ENCODE measurements at places on chromosomes 1 and 21. TPM values are rescaled to one million over a fixed set of nuclear protein-coding genes. Genes with fewer than 3 reads are reported as not detected.

DNA sequence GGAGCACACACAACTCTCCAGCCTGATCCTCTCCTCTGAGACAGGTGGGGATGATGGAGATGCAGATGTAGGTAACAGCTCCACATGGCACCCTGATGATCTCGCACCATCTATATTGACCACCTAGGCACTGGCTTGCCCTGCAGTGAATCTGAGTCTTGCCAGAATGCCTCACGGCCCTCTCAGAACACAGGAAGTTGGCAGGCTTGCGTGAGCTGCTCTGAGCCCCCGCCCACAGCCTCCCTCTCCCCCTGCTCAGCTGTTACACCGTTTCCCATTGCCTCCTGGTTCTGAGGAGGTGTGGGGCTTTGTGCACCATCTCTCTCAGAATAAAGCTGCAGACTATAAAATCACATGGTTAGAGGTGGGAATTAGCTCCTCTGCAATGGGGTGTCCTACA lies 48.0 kb downstream of the URB2 start:
- DNase-seq: no peak

GRCh38 chr1:110774398-110774797 lies 98.5 kb upstream of the CD53 start:
- DNase-seq: no peak

DNA sequence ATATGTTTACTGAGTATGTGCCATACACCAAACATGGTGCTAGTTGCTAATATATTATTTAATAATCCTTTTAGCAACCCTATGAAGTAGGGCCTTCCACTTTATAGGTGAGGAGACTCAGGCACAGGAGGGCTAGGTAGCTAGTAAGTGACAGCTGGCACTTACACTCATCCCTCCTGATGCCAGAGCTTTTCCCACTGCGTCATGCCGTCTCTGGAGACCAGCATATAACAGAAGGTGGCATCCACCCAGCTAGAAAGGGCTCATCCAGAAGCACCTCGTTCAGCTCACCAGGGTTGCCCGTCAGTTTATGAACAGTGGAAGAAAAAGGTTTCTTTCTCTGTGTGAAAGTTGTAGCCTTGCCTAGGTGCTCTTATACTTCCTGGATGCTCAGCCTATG lies 108.9 kb downstream of the NOS1AP start:
- DNase-seq: no peak

CASZ1 gene
- 13.0 TPM for total RNA-seq

GRCh38 chr1:7831458-7831857 lies 21.4 kb downstream of the UTS2 start:
- DNase-seq: no peak

- DNase-seq: no peak
These were observed 180.0 kb downstream of the PLPP3 start for GRCh38 chr1:56399326-56399725.

DNA sequence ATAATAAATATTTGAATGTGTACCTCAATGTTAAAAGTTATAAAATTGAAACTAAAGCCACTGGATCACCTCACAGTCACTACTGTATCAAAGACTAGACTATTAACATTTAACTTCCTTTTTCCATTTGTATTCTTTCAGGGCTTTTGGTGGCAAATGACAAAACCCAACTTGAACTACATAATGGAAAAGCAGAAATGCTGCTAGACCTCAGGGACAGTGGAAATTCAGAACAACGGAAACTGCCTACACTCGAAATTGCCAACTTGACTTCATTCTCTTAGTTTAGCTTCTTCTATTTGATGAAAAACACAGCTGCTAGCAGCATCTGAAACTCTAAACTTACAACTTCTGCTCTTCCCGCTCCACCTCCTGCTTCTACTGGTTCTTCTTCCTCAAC lies 34.9 kb upstream of the NTNG1 start:
- no peak for DNase-seq

ILDR2 gene
- total RNA-seq: not detected

CADM3 gene
- not detected for total RNA-seq

WLS gene
- total RNA-seq: 93.9 TPM

FAM177B gene
- not detected for total RNA-seq

CLDN14 gene
- total RNA-seq: not detected

NHLH1 gene
- total RNA-seq: not detected

LCE2B gene
- total RNA-seq: not detected

KCNT2 gene
- total RNA-seq: not detected

ARHGEF11 gene
- 26.5 TPM for total RNA-seq

GRCh38 chr1:10816743-10817369 lies 20.4 kb upstream of the CASZ1 start:
- no peak for DNase-seq

- DNase-seq: no peak
These were observed 72.7 kb downstream of the DIRAS3 start for GRCh38 chr1:67977756-67978155.

DNA sequence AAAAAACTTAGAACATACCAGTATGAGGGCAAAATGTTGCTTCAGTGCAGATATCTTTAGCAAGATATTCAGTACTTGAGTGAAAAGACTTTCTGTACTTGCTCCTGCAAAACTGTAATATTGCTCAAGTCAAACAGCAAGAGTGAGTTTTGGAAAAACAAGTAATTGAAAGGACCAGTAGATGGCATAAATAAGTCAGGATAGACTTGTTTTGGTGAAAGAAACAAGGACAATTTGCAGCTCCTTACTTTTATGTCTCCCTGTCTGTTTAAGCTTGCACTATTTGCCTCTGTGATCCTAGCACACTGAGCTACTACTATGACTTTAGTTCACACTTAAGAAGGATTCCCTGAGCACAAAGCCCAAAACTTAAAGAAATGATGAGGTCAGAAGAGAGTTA lies 39.1 kb downstream of the IFI44 start:
- peak; percentile 29 for DNase-seq

PLA2G2C gene
- total RNA-seq: not detected

DNA sequence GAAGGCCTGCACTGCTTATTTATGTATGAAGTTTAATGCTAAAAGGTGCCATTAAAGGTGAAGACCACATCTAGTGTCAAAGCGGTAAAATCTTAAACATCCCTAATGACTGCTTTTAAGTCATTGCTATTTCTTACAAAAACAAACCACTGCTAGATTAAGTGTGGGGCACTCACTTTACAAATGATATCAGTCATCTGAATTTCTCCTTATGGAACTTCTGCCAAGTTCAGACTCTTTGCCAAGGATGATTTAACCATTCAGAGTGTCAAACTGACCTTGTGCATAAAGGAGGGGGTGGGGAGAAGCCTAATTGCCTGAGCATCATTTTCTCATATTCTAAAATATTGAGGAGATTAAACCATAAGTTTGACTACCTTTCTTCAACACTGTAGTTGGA lies 271.5 kb downstream of the TGFB2 start:
- no peak for DNase-seq

DNA sequence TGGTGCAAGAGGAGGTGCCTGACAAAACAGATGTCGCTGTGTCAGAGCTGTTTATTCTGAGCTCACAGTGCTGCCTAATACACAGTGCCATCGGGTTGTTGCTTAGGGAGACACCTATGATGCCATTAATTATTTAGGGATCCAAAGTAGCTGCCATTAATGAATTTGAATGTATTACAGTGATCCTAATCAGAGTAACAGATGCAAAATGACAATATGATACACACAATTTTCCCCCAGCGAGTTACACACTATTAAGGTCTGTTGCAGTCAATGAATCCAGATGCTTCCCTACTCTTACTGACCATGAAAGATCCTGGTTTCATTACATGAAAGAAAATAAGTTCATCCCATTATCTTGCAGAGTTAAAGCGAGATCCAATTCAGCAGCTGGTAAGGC lies 91.3 kb downstream of the RWDD3 start:
- DNase-seq: no peak

DNA sequence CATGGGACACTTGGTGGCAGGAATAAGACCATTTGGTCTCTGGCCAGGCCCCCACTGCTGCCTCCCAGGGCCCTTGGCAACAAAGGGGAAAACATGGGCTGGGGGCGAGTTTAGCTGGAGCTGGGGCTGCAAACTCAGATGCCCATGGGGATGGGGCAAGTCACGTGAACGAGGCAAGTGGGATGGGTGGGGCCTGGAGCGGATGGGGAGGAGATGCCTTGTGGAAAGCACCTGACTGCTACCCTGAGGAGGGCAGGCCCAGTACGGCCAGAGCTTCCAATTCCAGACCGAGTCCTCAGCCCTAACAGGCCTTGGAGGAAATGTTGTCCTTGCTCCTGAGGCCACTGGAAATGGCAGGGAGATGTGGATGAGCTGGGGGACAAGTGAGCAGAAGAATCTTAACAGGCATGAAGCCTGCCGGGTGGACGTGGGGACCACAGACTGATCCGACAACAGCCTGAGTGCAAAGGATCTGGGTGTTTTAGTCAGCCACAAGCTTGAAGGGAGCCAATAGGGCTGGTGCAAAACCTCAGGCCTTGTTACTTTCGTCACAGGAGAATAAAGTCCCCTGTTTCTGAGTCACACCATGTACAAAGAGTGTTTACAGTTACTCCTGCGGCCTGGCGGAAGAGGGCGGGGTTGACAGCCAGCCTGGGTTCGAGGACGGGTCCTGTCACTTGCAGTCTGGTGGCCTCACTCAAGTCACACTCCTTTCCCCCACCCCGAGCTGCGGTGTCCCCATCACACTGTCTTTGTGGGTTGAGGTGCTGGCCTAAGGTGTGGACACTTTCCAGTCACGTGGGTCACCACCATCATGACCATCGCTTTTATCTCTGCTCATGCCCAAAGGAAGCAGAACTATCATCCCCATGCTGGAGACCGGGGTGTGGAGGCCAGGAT lies 19.1 kb downstream of the RUNX3 start:
- no peak for DNase-seq

B3GALT5 gene
- not detected for total RNA-seq

DNA sequence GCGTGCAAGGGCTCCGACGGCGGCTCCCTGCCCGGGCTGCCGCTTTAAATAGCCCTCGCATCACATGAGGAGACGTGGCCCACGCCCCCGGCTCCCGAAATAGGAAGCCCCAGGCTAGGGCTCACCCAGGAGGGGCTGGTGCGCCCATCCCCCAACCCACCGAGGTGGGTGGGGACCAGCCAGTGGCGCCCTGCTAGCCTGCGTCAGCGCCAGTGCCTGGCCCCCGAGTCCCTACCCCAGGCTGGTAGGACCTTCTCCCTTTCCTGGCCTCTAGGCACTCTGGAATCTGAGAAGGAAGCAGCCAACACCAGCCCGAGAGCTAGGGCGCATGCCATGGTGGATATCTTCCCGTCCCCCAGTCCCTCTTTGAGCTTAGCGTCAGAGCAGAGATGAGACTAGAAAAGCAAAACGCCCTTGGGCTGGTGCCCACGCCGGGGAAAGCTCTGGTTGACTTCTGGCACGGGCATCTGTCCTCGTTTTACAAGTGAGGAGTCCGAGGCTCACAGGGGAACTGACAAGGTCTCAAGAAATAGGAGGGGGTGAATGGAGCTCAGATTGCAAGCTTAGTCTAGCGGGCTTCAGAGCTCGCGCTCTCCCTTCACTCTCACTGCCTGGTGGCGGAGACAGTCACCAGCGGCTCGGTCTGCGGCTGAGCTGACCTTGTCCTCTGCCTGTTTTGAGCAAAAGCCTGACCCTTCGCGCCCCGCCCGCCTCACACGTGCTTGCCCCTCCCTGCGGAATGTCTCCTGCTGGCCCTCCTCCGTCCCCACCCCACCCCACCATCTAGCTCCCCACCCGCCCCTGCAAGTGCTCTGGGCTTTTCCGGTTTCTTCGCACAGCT lies at the start of gene FABP3:
Gene FABP3, minus strand, starts transcription at position 21 of the 841 bp plus-strand sequence. CDS start 62 bp downstream, outside the sequence.
- DNase-seq: no peak

DNA sequence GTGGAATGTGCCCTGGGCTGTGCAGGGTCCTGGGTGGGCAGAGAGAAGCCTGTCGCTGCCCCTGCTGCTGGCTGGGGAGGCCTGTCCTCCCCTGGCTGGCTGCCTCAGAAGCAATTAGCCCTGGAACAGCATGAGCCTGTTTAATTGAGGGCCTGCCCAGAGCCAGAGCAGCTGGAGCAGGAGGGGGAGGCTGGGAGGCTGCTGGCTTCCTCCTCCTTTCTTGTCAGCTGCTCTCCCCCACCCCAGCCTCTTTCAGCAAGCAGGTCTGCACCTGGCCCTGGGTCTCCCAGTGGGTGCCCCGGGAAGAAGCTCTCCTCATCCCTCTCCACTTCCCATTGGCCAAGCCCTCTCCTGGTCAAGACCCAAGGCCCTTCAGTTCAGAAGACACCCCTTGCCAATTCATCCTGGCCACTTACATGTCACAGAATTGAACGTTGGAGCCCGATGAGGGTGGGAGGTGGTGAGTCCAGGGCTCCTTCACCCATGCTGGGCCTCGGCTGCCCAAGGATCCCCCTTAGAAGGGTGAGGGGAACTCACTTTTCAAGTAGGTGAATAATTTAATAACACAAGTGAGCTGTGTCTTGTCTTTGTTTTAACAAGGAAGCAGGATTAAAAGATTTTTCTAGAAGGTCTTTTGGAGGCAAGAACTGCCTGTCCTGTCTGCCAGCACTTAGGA lies 13.2 kb downstream of the AMPD2 start:
- DNase-seq: no peak

DNA sequence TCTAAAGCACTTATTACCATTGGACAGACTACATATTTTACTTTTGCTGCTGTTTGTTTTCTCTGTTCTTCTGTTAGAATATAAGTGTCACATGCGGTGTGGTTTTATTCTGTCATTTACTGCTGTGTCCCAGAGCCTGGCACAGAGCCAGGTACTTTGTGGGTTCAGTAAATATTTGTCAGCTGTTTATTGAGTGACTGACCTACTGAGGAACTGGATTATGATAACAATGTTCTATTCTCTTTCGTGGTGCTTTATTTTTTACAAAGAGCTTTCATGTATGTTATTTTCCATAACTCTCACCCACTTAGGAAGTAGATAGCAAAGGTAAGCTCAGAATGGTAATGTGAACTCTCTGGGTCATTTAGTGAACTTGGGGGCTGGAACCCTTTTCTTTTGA lies 118.8 kb downstream of the RWDD3 start:
- DNase-seq: no peak

DNA sequence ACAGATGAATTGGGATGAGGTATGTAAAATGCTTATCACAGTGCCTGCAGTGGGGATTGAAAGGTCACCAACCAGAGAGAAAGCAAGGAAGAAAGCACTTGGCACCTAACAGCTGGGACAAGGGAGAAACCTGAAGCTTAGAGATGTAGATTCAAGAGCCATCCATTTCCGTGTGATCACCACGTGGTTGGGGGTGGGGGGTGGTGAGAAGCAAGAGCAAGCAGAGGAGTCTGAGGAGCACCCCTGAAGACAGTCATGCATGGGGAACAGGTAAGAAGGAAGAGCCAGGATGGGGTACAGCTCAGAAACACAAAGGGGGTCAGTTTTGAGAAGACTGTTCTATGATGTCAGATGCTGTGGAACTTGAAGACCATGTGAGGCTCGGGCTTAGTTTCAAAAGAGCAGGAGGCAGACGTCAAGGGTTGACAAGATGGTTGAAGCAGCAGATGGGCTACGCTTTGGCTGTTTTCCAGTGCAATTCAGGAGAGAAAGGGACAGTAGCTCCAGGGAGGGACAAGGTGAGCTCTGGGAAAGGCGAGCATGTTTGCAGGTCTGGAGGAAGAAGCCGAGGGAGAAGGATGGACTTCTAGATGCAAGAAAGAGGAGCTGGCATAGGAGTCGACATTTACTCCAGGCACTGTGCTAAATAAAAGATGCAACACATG lies 17.4 kb downstream of the KANK4 start:
- DNase-seq: no peak

PKLR gene
- not detected for total RNA-seq

DNA sequence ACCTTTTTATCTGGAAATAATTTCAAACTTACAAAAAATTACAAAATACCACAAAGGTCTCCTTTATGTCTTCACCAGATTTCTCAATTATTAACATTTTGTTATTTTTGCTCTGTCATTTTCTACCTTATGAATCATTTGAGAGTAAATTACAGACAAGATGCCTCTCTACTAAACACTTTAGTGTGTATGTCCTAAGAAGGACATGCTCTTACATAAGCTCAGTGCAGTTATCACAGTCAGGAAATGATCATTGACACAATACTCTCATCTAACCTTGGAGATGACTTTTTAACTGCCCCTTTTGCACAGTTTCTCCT lies 378.9 kb upstream of the RUNX1 start:
- DNase-seq: no peak

Measured in mammary epithelial cell (primary cell).